Activated CD4-positive, alpha-beta T cell treated with anti-CD3 and anti-CD28 coated beads, Interleukin-2, amount 50 U/mL, for 24 hours (primary cell): ENCODE measurements at places on chromosomes 3 and 15.

DNA sequence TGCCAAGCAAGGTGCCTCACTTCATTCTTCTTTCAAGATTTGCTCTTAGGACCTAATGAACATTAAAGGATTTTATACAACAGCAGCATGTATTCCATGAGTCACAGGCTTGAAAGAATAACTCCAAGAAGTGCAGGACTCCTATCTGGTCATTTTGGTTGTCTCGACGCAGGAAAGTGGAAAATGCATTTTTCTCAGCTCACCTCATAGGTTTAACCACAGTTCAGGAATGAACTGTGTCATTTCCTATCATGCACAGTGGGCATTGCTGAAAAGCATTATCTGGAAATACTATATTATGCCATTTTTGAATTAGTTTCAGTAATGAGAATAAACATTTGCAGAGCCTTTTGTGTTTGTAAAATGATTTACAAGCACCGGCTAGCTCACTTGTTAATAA is 98.7 kb upstream of the BFSP2 start:
- no peak for DNase-seq

DNA sequence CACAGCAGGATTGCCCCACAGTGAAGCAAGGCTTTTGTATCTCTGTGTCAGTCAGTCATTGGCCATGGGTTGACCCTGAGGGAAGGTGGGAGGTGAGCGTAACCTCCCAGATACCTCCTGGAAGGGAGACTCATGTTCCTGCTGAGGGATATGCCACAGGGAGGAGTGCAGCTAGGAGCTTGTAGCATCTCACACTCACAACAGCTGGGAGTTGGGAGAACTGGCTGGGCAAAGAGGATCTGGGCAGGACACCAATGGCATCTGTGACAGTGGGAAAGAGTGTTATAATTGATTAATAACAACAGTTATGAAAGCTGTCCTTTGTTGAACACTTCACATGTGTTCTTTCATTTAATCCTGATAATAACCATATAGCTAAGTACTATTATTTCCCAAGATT is 171.0 kb downstream of the TLE3 start:
- no peak for DNase-seq

DNA sequence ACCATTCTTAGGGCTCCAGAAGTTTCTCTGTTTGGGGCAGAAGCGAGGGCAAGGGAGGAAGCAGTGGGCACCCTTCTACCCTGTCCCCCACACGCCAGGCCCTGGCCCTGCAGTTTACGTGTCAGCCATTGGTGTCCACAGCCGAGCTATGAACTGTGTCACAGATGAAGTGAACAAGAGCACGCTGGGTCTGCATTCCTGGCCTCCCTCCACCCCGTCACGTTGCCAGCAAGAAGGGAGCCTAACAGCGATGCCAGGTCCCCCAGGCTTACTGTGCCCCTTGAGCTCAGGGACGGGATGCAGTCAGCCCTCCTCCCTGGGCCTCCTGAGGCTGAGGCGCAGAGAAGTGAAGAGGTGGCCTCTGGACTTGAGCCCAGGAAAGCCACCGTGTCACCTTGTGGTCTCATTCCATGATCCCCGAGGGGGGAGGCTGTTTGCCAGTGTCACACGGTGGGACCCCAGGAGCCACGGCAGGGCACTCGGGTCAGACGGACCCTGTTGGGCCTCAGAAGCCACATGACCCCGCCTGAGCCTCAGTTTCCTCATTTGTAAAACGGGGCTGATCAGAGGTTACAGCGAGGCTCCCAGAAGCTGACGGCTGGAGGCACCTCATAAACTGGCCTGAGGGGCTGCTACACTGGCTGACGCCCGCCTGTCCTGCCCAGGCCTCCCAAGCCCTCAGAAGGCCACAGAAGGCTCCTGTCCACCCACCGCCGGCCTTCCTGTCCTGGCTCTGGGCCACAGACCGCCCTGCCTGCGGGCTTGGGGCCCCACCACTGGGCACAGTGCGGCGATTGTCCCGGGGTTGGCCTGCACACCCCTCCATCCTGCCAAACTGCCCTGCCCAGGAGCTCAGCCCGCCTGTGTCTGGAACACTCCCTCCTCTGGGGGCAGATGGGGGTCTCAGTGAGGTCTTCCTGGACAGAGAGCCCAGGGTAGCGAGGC is 18.6 kb downstream of the IQSEC1 start:
- DNase-seq = no peak

DNA sequence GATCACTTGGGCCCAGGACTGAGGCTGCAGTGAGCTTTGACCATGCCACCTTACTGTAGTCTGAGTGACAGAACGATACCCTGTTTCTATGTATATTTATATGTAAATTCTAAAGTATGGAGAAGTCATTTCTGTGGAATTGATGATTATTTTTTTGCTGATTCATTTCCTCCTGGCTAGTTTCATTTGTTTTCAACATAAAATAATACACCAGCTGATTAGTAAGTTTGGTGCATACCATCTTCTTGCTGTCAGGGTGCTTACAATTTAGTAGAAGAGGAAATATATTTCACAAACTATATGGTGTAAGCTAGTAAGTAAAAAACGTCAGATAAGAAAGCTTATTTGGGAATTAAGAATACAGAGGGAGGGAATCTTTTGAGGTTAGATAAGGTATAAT is 36.0 kb downstream of the SLC25A26 start:
- DNase-seq = no peak

DNA sequence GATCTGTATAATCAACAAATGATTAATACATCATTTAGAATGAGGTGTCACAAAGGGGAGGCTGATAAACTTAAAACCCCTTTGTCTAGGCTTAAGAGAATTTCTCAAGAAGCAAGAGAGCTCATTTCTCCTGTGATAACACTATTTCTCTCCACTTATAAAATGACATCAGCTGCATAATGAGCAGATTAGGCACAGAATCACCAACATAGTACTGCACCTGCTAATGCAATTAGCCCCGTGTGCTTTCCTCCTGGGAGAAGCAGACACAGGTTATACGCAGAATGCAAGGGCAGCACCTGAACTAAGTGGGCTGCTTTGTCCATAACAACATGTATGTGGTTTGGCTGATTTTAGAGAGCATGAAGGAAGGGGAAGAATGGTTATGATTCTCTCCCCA is 515.3 kb upstream of the CFAP20DC start:
- DNase-seq = no peak

- no peak for DNase-seq
Observed at GRCh38 chr3:46670891-46671427, 22.5 kb downstream of the ALS2CL start.

DNA sequence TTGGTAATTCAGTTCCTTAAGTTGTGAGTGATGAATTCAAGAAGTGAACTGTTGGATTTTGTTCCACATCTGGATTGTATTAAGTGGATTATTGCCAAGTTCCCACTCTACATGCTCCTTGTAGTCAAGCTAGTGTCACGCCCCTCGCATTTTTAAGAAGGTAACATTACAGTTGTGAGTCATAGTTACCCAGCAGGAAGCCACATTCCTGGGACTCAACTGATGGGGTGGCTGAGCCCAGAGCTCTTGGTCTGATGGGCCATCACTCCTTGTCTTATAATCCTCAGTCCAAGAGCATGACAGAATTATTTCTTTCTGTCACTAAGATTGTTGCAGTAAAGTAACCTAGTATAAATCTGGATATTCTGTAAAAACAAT is 102.7 kb downstream of the PTPRG start:
- DNase-seq = no peak

DNA sequence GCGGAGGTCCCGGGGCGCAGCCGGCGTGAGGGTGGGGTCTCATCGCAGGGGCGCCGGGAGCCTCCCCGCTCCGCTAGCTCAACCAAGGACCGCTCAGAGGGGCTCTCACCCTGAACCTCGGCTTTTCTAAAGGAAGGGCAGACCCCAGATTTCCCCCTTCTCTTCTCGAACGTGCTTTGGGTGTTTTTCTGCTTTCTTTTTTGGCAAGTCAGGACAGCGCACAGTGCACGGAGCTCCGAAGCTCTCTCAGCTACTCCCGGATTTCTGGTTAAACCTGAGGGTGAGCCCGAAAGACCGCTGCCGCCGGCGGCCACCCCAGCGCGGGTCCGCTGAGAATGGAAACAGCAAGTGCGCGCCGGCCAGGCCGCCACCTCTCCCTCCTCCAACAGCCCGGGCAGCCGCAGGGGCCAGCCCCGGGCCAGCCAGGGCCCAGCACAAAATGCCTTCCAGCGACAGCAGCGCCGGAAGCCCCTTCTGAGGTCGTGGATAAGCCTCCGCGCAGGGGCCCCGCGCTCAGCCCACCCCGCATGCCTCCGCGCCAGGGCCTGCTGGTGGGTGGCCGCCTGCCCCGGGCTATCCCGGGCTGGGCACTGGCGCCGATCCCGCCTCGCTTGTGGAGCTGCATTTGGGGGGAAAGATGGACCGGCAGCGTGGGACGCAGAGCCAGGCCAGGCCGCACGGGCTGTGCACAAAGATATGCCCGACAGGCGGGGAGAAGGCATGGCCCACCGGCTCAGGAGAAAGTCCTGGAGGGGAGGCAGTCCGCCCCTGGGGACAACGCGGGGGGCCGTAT is 8.2 kb upstream of the OCA2 start:
- no peak for DNase-seq

- no peak for DNase-seq
Observed at GRCh38 chr3:128237348-128238183, 84.3 kb downstream of the EEFSEC start.

GRCh38 chr3:102085431-102086176 is 236.3 kb downstream of the NFKBIZ start:
- no peak for DNase-seq

GRCh38 chr15:66169625-66170024 is 83.9 kb downstream of the MEGF11 start:
- no peak for DNase-seq

DNA sequence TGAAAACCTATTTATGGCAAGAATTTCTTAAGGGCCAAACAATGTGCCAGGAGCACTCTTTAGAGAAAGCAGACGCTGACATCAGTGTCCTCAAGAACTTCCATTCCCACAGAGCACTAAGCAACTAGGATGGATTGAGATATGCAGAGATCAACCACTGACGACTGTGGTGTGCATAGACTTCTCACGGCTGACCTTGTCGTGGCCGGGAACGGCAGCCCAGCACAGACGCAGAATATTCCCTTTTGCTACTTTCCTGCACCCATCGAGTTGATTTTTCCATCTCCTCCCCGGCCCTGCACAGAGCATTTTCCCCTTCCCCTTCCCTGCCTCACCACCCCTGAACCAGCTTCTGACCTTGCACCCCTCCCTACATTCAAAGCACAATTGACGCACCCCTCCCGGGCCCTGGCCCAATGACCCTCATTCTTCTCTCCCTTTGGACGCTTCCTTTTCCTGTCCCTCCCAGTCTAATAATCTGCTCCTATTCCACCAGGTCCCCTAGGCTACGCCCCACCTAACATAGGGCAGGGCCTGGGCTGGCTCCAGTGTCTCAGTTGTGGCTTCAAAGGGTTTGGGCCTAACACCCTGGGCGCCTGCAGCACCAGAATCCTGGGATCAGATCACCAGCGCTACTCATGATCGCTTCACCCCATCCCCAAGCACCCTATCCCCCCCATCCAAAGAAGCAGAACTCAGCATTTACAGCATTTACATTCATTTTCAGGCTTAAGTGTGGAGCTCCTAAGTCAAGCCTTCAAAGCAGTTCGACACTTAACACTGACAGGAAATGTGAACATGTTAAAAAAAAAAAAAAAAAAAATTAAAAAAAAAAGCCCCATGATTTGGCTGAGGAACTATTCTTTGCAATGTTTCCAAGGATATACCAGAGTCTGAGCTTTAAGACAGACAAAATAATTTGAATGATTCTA is 151.2 kb downstream of the FOXP1 start:
- DNase-seq = no peak

- no peak for DNase-seq
Observed at GRCh38 chr15:74642348-74642733, 26.7 kb downstream of the CLK3 start.

DNA sequence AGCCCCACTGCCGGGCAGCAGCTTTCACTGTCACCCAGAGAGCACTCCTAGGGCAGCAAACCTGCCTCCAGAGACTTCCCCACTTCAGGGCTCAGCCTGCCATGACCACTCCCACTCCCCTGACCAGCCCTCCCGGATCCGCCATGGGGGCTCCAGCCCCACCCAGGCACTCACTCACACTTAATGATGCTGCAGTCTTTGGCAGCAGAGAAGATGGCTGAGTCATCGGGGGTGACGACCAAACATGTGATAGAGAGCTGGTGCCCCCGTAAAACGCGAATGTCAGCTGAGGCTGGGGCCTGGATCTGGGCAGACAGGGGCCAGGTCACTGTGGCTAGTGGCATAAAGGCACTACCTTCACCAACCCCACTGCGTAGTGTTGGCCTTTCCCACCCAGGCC is 4.7 kb downstream of the RRP9 start:
- DNase-seq = no peak

DNA sequence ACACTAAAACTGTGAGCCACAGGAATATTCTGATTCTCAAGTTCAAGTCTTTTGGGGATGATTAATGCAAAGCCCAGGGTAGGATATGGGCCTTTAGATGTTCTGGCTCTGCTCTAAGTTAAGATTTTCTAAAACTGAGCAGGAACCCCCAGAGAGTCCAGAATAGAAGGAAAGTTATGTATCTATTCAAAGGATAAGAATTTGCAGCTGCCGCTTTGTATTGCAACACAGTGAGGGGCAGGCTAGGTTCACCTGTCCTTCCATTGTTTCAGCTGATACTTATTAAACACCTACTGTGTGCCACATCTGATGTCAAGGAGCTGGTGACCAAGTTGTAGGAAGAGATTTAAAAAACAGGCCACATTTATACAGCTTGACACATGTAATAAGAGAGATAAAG is 290.4 kb downstream of the MAGI1 start:
- no peak for DNase-seq

- DNase-seq = no peak
Observed at GRCh38 chr3:3280396-3280795, 100.9 kb upstream of the CRBN start.

DNA sequence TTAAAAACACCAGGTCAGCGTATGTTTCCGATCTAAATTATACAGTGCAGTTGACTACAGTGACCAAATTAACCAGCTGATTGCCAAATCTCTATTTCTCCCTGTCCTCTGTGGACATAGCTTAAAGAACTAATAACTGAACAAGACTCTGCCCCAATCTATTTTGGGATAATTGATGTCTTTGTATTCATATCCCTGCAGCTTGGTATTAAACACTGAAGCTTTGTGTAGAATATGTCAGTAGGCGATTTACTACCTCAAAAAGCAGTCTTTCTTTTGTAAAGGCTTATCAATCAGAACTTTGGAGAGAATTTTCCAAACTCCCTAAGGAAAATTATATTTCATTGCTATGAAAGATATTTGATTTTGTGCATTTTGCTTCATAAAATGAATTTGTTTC is 258.2 kb downstream of the SOX2 start:
- no peak for DNase-seq

GRCh38 chr3:79488407-79488806 is 279.4 kb downstream of the ROBO1 start:
- no peak for DNase-seq
